ENCODE measurements at places on chromosomes 2 and 18.
A peak's percentile ranks its signal among the peaks of the same experiment; 100 is the strongest.

DNA sequence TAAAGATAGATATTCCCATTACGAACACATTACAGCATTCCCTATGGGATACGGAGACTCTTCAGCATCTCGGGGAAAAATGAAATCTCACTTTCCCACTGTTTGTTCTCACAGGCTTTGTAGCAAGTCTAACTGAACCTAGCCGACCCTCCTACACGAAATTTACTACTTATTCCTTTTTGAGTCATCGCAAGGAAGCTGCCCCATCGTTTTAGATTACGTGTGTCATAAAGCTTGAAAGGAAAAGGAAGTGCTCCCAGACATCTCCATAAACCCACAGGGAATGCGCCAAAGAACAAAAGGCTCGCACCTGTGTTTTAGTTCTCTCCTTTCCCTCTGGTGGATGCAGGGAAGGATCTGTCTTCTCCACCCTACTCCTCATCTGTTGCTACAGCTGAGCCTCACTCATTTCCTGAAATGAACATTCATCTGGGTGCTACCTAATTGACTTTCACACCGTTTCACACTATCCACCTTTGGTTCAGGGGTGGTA lies 76.2 kb upstream of the STK39 start:
- DNase-seq: peak; percentile 27

DNA sequence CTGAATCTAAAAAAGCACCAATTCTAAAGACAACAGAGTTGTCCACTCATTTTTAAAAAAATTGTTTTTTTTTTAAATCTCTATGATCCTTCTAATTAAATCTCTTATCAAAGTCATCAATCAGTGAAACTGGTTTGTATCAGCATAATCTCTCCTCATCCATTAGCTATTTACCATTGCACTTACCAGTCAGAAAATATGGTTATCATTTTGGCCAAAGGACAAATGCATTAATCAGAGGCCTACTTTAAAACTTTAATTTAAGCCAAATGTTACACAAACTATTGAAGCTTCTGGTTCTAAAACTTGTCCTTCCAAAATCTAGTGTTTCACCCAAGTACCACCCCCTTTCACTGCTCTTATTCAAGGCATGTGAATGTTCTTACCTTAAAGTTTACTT lies 3.8 kb downstream of the C18orf32 start:
- no peak for DNase-seq

DNA sequence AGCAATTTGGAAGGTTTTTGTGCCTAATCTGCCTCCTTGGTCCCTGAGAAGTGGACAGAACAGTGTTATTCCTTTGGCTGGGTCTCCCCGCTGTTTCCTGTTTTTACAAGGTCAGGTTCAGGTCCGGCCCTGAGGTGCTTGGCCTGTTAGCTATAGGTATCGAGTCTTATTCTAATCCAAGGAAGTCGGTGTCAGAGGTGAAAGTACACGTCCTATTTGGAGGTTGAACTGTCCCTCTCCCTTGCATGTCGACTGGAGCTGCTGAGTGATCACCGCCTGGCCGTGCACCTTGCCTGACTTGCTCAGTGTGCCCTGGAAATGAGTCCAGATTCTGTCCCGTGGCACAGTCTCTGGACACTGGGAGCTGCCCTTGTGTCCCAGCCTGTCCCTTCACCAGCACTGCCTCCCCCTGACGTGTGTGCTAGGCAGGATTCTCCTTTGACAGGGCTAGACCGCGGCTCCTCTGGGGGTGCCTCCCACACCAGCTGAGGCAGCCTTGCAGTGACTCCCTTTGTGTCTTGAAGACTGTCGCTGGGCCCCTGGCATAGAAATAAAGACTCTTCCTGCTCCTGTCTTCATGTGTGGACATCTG lies 65.7 kb upstream of the RBM44 start:
- no peak for DNase-seq

GRCh38 chr2:10498525-10499274 lies 50.6 kb upstream of the ODC1 start:
- DNase-seq: no peak
